SIG-M5 (cell line): ENCODE measurements at places on chromosomes 2 and 18.

GRCh38 chr2:198314559-198315153 is 510.3 kb downstream of the PLCL1 start:
- DNase-seq = peak; percentile 13

- no peak for DNase-seq
These were observed 7.2 kb downstream of the SIX3 start for GRCh38 chr2:44948565-44949328.

GRCh38 chr2:67108231-67108630 is 288.9 kb upstream of the ETAA1 start:
- no peak for DNase-seq

- DNase-seq = peak; percentile 41
These were observed 224.3 kb downstream of the ANAPC1 start for GRCh38 chr2:111659361-111660333.

DNA sequence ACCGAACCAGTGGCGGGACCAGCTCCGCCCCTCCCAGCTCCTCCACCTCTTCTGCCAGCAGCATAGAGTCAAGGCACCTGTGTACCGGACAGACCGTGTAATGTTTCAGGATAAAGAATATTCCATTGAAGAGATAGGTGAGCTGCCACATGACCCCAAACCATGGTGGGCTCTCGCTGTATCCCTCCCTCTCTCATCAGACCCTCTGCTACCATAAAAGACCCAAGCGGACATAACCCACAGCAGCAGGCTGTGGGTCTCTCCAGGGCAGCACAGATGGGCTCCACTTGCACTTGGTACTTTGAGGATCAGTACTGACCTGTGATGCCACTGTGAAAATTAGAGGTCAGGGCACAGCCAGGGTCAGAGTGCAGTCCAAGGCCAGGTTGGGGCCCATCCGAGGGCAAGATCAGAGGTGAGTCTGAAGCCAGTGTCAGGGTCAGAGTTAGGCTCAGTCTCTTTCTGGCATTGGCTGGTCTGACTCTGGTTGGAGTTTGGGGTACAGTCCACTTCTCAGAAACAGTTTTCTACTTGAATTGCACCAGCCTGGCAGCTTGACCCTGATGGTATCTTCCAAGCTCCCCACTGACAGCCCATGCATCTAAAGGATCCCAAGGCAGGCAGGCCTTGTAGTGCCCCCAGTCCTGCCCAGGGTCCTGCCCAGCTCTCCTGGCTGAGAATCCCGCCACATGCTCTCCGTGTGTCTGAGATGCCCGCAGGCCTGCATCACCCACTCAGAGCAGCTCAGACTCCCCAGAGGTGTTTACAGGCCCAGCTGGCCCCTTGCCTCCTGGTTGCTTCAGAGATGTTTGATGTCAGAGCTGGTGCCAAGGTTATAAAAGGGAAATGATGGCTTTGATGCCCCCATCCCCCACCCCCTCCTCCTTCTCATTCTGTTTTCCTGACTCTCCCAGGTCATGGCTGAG is 212.1 kb downstream of the DYSF start:
- DNase-seq = no peak

DNA sequence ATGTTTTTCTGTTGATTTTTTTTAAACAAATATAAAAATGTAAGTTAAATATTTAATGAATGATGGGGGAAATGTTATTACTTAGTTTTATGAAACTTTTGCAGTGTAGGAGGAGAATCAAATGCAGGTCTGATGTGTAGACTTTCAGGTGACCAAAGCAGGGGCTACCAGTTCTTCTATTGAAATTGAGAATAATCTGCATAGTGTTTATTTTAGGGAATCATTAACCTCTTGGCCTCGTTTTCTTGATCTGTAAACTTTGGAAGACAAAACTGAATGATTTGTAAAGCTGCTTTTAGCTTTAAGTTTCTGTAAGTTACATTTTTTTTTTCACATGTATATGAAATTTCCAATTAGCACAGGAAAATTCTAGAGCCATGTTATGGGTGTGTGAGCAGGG is 99.2 kb downstream of the R3HDM1 start:
- no peak for DNase-seq

- no peak for DNase-seq
These were observed 56.3 kb upstream of the SMAD2 start for GRCh38 chr18:47986620-47987387.

GRCh38 chr2:170369894-170370293 is 191.9 kb downstream of the MYO3B start:
- DNase-seq = no peak

- DNase-seq = no peak
These were observed 31.6 kb upstream of the RNF138 start for GRCh38 chr18:32060026-32060425.

GRCh38 chr2:56040834-56041233 is 117.3 kb upstream of the EFEMP1 start:
- no peak for DNase-seq

- no peak for DNase-seq
These were observed 53.0 kb downstream of the KCNG2 start for GRCh38 chr18:79850731-79851130.

DNA sequence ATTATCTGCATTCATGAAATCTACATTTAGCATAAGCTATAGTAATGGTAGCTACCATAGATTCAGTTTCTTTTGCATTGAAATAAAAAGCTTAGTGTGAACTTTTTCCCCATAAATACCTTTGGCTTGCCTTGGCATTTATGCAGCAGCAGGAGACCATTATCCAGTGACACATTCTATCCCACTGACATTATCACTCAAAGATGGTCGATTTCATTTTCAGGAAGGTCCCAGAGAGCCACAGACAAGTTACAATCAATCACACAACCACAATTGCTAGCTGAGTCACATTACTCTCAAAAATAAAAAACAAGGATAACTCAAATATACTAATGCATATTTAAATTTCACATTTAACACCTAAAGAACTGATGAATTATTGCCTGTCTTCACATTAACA is 512.7 kb upstream of the CDH2 start:
- no peak for DNase-seq

GRCh38 chr2:172461591-172462372 is 34.4 kb downstream of the ITGA6 start:
- no peak for DNase-seq

- no peak for DNase-seq
These were observed 74.7 kb downstream of the COPS8 start for GRCh38 chr2:237160271-237160919.

DNA sequence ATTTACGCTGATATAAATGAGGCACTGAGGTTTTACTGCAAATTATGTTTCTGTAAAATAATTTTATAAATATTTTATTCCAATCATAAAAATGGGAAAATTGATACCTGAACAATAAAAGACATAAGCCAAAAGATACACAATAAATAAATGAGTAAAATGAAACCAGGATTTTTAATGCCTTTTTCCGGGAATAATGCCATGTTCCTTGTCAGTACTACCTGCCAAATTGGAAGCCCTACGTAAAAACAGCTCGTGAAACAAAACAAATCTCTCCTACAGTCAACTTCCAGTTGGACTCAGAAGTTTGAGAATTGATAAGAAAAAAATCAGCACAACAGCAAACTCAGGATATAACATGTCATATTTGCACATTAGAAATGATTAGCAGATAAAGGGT is 18.0 kb downstream of the GALNT3 start:
- no peak for DNase-seq

DNA sequence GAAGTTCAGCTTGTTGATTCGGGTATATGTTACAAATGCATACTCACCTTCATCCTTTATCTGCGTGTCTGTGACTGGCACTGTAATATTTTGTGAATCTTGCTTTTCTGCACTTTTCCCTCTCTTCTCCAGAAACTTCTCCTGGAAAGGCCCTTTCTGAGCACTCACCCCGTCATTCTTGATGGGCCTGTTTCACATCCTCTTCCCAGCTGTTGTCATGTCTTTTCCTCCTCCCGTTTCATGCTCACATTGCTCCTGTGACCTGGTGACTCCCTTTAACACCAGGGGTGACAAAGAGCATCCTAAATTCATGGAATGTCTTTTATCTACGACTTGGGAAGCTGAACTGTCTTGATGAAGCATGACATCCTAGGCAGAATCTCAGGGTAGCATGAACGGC is 65.8 kb downstream of the CD8B2 start:
- DNase-seq = no peak

DNA sequence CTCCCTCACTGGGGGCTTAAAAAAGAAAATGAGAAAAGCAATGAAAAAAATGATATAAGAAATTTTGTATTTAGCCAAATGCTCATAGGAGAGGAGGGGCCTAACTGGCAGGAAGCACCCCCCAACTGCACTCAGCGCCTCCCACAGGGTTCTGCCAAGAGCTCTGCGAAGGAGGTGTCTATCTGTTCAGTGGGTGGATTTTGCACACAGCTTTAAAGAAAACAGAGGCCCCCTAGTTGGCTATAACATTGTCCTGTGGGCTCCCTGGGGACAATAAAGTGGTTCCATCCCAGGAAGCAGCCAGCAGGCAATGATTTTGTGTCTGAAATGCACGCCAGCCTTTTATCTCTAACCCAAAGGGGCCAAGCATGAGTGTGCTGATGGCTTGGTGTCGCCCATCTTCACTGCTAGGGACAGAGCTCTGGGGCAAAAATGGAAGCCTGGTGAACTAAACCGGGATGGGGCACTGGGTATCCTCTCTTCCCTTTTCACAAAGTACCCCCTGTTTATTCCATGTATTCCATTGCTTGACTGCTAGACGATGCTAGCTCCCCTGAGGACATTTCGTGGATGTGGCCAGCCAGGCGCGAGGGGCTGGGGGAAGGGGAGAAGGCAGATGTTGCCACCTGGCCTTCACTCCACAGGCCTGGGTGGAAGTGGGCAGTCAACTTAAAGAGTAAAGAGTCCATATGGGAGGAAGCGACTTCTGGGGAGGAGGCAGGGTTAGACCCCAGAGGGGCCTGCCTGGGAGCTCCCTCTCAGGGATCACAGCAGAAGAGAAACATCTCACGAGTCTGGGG is 205.7 kb downstream of the CYP26B1 start:
- DNase-seq = no peak

- no peak for DNase-seq
These were observed 58.6 kb upstream of the SLC25A52 start for GRCh38 chr18:31819106-31819924.

- no peak for DNase-seq
These were observed 125.4 kb downstream of the COMMD1 start for GRCh38 chr2:62030902-62031301.

DNA sequence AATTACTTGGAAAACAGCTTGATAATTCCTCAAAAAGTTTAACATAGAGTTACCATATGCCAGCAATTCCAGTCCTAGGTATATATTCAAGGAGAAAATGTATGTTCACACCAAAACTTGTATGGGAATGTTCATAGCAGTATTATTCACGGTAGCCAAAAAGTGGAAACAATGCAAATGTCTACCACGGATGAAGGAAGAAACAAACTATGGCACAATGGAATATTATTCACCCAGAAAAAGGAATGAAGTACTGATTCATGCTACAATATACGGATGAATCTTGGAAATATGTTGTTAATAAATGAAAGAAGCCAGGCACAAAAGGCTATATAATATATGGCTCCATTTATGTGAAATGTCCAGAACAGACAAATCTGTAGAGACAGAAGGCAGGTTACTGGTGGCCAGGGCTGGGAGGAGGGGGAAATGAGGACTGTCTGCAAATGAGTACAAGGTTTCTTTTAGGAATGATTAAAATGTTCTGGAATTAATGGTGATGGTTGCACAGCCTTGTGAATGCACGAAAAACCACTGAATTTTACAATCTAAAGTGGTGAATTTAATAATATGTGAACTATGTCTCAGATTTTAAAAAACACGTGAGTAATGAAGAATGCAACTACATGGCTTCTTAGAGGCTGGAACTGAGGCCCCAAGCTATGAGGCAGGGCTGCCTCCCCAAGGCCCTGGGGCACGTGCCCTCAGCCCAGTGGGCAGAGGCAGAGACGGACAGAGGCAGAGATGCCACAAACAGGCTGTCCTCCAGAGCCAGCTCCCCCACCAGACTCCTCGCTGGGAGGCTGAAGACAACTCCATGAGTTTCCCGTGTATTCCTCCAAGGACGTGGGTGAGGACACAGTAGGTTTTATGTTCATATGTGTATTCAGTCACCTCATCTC is 5.0 kb downstream of the LIMS2 start:
- DNase-seq = no peak

DNA sequence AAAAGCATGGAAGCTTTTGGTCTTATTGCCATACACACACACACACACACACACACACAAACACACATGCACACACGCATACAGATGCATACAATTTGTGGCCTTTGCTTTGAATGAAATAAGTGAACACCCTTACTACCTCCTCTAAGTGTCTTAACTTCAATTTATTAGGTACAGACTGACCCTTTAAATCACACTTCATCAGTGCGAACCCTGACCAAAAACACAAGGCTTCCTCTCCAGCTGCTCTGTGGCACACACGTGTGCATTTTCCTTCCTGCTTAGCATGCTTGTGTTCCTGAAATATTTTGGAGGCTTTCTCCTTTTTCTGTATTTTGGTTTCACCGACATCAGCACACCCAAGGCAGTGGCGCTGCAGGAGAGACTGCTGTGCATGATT is 96.0 kb downstream of the CNTNAP5 start:
- DNase-seq = no peak

- DNase-seq = no peak
These were observed 569.2 kb downstream of the METTL4 start for GRCh38 chr18:2002151-2002550.

GRCh38 chr2:128727914-128728313 is 409.2 kb upstream of the HS6ST1 start:
- no peak for DNase-seq

DNA sequence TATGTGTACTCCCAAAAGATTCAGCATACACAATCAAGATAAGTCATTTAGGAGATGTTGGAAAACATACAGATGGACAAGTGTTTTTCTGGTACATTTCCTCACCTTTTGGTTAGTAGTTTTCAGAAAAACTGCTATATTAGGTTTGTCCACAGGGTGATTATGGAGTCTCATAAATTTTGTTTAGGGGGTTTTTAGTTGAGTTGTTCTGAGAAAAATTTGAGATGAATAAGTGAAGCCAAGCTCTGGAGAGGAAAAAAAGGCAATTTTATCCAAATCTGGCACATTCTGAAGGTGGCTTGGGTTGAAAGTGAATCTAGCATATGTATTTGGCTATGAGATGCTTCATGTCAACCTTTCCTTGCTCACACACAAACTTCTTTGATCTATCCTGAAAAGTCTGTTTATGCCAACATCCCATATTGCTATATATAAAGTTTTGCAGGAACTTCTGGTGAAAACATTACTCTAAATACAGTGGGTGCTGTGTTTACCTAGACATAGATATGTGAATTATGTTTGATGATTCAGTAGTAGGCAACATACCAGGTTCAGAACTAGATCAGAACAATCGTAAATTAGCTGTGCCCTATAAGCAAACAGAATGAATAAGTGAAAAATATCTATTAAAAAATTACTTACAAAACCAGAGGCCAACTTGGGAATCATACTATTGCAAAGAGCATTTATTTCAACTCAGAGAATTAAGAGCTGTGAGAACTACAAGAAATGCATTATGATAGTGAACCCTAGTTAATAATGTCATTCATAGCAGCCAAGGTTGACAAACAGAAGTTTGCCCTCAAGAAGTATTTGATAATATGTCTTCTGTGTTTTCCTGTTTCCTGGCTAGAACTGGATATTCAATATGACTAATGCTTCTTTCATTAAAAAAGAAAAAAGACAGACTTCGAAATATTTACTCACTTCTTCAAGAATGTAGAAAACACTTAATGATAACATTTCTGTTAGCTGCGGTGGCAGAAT is 552.0 kb downstream of the IRS1 start:
- no peak for DNase-seq

- DNase-seq = no peak
These were observed 151.5 kb upstream of the MYCN start for GRCh38 chr2:15788830-15789229.
